AML-193 (cell line): ENCODE measurements at places on chromosomes 11 and 22.

DNA sequence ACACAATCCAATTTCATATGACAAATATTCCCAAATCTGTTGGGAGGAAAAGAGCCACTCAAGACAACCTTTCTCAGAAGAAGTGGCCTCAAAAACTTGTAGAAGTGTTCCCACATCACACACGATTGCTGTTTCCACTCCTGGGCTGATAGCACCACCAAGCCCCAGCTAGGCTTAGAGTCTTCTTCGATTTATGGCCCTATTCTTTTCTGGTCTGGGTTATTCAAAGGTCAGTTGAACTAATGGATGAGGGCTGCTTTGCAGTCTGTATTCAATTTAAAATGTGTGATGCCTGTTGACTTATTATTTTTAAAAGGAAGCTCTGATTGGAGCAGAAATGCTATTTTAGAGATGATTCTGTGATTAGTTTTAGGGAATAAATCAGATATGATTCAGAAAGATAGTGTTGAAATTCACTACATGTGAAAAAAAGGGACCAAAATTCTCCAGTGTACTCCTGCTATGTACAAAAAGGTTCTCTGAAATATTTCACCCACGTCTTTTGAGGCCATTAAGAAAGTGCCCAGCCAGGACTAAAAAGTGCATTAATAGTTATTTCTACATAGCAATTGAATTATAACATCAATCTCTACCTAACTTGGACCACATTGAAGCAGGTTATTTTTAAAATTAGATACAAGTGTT lies 57.3 kb upstream of the SPON1 start:
- no peak for DNase-seq

DNA sequence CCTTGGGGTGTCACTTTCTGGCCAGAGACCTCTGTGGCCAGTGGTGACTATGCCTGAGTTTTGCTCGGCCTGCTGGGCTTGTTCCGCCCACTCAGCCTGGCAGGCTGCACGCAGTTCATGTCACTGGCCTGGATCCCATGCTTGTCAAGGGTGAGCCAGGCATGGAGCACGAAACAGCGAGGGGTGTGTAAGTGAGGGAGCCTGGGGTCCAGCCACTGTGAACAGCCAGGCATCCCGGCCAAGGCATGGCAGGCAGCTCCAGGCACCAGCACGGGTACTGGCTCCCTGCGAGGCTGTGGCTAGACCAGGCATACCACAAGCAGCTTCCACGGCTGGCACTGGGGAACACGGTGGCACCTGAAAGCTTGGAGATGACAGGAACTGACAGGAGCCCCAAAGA lies 214.3 kb downstream of the LRRC4C start:
- DNase-seq: no peak

GRCh38 chr22:43042101-43042780 lies 27.3 kb upstream of the PACSIN2 start:
- no peak for DNase-seq

- no peak for DNase-seq
Measured at GRCh38 chr22:20771918-20772625, 1.8 kb upstream of the SERPIND1 start.

DNA sequence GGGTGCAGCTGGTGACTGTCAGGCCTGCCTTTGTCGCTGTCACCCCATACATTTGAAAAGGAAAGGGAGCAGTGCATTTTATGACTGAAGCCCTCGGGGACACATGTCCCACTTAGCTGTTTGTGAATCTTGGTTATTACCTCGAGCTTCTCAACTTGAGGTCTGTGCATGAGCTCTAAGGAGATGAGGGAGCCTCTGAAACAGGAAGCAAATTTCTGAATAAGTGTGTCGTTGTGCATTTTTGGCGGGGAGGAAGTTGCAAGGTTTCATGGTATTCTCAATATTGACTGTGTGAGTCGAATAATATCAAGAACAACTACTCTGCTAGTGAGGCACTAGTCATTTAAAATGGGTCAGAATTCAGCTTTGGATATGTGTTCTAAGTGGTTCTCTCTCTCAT lies 149.7 kb upstream of the PLET1 start:
- no peak for DNase-seq

GRCh38 chr11:6614446-6614845 lies 2.4 kb upstream of the TAF10 start:
- no peak for DNase-seq

GRCh38 chr11:8612522-8612921 lies 18.5 kb upstream of the STK33 start:
- no peak for DNase-seq

GRCh38 chr11:1845561-1846452 lies 7.0 kb downstream of the TNNI2 start:
- DNase-seq: no peak

- no peak for DNase-seq
Measured at GRCh38 chr11:72696866-72697700, 22.9 kb upstream of the PDE2A start.

DNA sequence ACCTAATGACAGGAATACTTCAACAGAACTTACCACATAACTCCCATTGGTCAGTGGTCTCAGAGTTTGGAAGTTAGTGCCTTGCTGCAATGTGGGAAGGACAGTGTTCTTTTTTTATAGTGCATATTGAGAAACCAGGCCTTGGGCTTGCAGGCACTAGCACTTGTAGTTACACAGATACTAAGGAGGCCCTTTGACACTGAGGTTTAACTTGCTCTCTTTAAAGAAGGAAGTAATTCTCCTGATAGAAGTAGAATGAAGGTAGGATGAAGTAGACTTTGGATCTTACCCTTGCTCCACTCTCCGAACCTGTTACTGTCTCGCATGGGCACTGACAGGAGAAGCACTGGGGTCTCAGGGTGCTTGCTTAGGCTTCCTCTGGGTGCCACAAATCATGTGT lies 31.0 kb upstream of the ST14 start:
- DNase-seq: no peak

DNA sequence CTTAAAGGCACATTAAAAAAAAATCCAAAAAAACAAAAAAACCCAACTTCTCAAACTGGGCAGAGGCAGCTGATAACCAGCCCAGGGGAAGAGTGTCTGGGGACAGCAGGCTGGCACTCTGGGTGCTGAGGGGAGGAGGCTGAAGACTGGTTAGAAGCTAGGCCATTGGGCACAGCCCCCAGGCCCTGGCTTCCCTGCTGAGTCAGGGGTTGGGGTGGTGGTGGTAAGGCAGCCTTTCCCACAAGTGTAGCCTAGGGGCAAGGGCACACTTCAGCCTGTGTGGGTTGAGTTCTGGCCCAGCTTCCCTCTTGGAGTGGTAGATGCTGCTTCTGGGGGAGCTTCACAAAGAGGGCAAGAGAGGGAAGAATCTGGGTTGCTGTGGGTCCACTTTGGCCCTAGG lies 16.3 kb upstream of the ARFGAP3 start:
- no peak for DNase-seq

- no peak for DNase-seq
Measured at GRCh38 chr11:84396521-84396920, 1110.4 kb upstream of the CCDC90B start.

- no peak for DNase-seq
Measured at GRCh38 chr11:8345179-8345578, 81.5 kb upstream of the LMO1 start.

GRCh38 chr22:41603873-41604332 lies 14.3 kb upstream of the PMM1 start:
- no peak for DNase-seq

DNA sequence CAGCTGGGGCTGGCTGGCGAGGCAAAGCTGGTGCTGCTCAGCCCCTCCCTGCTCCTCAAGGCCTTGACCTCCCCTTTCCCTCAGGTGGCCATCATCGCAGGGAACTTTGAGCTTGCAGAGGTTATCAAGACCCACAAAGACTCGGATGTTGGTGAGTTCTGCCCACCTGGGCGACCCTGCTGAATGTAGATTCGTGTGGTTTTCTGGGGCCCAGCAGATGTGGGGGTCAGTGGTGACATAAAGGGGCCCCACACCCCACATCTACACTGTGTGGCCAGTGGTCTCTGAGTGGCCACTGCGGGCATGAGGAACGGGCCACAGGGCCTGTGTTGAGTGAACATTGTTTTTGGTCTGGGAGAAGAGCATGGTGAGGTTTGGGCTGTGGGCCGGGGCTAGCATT lies 11.9 kb downstream of the SHANK3 start:
- no peak for DNase-seq

- DNase-seq: no peak
Measured at GRCh38 chr11:92357344-92357743, 132.7 kb downstream of the FAT3 start.

- peak; percentile 46 for DNase-seq
Measured at GRCh38 chr11:48307760-48308386, 1.9 kb downstream of the OR4S1 start.

DNA sequence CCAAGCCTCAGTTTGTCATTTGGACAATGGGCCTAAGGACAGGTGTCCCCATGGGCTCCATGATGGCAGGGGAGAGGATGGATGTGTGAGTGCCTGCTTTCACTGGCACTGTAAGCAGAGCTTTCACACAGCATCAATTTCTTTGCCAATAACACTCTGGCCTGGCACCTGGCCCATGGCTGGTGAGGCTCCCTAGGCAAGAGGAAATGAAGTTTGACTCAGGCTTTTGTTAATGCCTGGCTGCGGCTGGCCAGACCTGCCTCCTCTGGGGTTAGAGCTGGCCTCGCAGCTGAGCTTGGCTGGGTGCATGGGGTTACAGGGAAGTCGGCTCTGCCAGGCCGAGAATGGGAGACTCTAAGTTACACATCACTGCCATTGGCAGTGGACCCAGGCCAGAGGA lies 30.0 kb upstream of the SEZ6L start:
- no peak for DNase-seq

- no peak for DNase-seq
Measured at GRCh38 chr11:102478673-102479299, 26.2 kb upstream of the TMEM123 start.

- DNase-seq: no peak
Measured at GRCh38 chr11:96045622-96046456, 121.9 kb upstream of the MTMR2 start.

DNA sequence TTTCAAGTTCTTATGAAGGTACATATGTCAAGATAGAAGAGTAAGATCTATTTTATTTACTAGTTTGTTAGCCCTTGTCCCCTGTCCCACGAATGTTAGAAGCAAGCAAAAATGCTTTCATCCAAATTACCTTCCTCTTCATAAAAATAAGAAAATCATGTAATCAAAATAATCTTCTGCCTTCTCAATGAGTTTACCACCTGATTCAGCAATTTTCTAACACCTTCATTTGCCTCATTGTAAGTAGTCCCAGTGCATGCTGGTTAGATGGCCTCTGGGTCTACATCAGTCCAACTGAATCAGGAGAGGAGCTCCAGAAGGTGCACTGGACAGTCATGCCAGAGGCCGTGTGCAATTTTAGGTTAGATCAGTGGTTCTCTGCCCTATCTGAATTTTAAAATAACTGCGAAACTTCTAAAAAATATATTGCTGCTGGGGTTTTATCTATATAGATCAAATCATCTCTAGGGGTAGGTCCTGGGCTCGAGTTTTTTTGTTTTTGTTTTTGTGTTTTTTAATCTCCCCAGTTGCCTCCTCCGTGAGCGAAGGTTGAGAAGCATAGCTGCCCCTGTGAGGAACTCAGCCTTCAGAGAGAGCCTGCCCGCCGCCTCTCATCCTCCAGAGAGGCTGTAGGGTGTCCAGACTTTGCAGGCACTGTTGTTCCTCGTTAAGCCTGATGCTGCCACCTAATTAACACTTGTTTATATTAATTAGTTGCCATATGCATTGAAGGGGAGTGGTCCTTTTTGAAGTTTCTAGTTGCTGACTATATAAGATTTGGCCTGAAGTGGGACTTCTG lies 32.2 kb downstream of the C22orf31 start:
- DNase-seq: no peak

- DNase-seq: no peak
Measured at GRCh38 chr11:48090174-48090573, 109.8 kb downstream of the PTPRJ start.

GRCh38 chr22:21745948-21746347 lies 10.4 kb upstream of the YPEL1 start:
- no peak for DNase-seq

GRCh38 chr11:35605706-35606105 lies 12.6 kb upstream of the FJX1 start:
- no peak for DNase-seq

DNA sequence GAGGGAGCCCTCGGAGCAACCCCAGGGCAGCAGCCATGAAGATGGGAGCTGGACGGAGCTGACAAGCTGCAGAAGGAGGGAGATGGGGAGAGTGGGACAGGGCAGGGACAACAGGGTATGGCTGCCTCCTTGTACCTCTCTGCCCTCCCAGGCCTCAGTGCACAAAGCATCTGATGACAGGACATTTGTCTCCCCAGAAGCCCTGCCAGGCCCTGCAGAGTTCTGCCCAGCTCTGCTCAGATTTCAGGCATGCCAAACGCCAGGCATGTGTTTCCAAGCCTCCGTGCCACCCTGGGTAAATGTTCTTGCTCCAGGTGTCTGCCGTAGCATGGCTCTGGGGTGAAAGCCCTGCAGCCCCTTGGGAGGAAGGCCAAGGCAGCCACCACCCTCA lies 1.1 kb upstream of the IFITM10 start:
- DNase-seq: no peak

GRCh38 chr11:57475671-57476046 lies 15.3 kb downstream of the RTN4RL2 start:
- no peak for DNase-seq

GRCh38 chr11:97269527-97269926 lies 879.7 kb downstream of the JRKL start:
- DNase-seq: no peak

DNA sequence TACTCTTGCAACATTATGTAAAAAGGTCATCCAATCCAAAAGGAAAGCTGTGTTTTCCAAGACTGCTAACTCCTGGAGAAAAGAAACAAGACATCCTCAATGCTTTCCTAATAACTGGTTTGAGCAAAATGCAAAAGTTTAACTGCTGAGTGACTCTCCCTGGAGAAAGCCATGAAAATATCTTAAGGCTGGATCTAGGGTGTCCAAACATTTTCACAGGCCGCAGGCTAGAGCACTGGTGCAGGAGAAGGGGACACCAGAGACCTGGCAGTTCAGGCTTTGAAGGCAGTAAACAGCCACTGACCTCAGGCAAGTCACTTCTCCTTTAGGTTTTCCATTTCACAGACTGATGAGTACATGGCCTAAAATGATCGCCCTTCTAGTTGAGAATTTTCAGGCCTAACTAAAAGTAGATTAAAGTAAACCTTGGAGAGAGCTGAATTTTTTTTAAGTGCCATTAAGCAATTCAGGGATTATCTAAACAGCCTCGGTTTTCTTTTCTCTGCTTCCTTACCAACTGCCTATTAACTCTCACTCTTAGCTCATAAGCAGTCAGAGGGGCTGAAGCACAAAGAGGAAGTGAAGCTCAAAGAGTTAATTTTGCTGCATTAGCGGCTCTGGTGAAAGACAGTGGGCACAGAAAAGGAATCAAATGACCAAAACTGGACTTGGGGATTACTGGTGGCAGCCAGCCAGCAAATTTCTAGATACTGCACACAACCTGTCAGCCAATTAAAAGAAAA lies 2.3 kb downstream of the CHKA start:
- peak; percentile 92 for DNase-seq

GRCh38 chr11:66718320-66718971 lies 10.6 kb downstream of the SPTBN2 start:
- no peak for DNase-seq

GRCh38 chr11:61881397-61881796 lies 9.9 kb downstream of the FADS3 start:
- no peak for DNase-seq
